ENCODE measurements at places on chromosomes 4 and X.

- DNase-seq = peak; percentile 2
These were observed 311.4 kb upstream of the NDST4 start for GRCh38 chr4:115424852-115425251.

DNA sequence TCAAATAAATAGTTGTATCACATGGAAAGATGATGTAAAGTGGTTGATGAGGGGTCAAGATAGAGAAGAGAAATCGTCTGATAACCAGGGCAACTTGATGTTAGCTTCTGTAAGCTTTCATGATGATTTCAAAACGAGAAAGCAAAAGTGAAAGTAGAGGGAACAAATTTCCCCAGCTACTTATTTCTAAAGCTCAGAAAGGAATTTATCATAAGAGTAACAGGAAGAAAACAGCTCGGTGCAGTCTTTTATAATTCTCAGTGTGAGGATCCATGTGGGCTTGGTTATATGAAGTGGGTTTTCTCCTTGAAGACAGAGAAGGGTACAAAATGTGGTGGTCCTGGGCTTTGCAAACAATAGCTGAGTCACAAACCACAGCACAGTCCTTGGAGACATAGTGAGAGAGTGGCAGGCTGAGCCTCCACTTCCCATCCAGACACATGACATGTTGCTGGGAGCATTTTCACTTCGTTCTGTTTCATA, 32.1 kb upstream of the GLRA2 start:
- DNase-seq = peak; percentile 3

DNA sequence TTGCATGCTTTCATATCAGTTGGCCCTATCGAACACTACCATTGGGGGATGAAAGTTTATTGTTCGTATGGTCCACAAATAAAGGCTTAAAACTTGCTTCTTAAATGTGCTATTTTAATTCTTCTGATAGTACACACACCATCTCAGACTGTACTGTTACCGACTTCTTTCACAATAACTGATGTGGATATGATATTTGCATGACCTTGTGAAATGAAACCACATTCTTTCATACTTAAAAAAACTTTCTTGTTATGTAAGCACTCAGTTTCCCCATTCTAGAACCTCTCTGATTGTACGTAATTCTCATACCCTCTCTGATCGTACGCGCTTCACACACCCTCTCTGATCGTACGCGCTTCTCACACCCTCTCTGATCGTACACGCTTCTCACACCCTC, 12.0 kb upstream of the WDR19 start:
- no peak for DNase-seq

DNA sequence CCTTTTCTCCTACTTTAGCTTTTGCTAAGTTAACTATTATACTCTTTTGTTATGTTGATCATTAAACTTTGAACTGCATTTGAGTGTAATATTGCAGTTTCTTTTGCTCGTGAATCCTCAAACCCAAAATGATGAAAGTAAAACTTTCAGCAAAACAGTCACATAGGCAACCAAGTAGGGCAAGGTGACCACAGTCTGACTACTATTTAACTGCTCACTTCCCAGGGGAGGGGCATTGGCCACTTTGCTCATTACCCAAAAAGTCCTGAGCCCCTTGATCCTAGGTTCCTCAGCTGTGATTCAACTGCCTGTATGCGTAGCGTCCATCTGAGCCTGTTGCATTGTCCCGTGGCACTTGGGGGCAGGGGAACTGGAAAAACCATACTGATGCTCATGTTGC, 17.0 kb downstream of the RBMX2 start:
- no peak for DNase-seq
